Type B pancreatic cell (in vitro differentiated cells): ENCODE measurements at places on chromosomes 5 and 9. TPM values are rescaled to one million over a fixed set of nuclear protein-coding genes. Genes with fewer than 3 reads are reported as not detected.
A peak's percentile ranks its signal among the peaks of the same experiment; 100 is the strongest.

- DNase-seq = no peak
These were observed 278.1 kb downstream of the AOPEP start for GRCh38 chr9:95004411-95005277.

DNA sequence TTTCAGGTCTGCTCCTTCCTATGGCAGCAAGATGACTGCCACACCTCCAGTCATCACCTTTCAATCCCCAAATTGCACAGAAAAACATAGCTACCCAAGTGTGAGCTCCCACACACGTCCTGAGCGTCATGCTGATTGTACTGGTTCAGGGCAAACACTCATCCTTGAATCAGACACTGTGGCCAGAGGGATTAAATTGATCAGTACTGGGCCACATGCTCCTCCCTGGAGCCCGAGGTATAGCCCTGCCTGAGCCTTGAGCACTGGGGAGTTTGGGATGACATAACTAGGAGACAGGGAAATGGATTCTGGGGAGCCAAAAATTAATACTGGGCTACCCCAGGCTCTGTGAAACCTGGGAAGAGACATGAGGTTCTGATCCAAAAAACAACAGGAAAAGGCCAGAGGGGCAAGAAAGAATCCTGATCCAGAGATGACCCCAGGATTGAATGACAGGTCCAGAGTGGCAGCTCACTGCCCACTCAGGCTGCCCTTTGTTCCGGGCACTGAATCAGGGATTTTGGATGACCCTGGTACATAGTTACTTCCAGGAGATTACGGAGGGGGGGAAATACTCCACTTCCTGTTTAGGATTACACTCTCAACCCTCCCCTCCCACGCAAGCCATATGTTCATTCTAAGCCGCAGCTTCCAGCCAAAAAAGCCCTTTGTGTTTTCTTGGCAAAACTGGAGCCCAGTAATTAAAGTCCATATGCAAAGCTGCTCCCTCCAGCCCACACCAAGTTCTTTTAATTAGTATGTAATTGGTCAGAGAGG is 141.6 kb upstream of the SPRY4 start:
- DNase-seq = no peak

GRCh38 chr9:125472562-125472925 is 210.9 kb downstream of the GAPVD1 start:
- no peak for DNase-seq

DNA sequence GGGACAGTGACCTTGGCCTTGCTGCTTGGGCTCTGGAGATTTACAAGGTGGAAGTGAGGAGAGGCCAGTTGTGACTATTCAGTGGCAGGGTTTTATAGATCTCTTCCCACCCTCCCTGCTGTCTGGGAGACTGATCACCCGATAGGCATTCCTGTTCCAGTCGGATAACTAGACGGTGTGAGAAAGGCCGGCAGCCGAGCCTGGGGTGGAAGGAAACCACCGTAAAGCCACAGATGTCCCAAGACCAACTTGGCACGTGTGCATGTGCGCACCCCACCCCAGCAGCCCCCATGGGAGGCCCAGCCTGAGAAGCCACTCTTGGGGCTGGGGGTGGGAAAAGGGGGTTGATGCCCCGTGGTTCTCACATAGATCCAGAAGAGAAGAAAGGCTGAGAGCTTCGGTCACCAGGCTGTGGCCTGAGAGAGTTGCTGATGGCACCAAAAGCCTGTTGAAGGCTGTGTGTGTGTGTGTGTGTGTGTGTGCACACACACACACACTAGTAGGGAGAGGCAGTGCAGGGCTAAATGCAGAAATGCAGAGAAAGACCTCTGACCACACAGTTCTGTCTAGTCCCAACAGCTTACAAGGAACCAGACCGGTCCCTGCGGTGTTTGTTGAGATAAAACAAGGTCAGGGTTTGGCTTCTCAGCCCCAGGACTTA is 225.8 kb downstream of the FANCC start:
- no peak for DNase-seq

DNA sequence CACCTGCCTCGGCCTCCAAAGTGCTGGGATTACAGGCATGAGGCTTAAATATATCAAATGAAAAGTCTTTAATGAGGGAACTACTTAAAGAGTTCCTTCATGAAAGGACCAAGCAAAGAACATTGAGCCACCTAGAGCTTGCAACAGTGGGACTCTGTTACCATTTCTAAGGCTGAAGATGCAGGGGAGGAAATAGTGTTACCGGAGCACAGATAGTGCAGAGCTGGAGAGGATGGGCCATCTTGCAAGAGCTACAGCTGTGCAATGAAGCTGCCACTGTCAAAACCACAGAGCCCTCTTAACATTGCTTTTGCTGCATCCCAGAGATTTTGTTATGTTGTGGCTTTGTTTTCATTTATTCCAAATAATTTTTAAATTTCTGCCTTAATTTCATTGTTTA is 77.1 kb upstream of the NAA35 start:
- DNase-seq = no peak

- DNase-seq = no peak
These were observed 32.2 kb upstream of the STRBP start for GRCh38 chr9:123300554-123300953.

- peak; percentile 24 for DNase-seq
These were observed 134.9 kb upstream of the PANK3 start for GRCh38 chr5:168714046-168714445.

Gene PCDHA2
- 1.0 and 3.3 TPM in 2 replicates for total RNA-seq
